ENCODE measurements at places on chromosomes 3 and 15.

GRCh38 chr3:54891540-54891897, 36.3 kb downstream of the LRTM1 start:
- DNase-seq, result peak; percentile 4

- DNase-seq, result peak; percentile 62
Measured at GRCh38 chr15:25738171-25738965, 124.8 kb downstream of the ATP10A start.

- DNase-seq, result no peak
Measured at GRCh38 chr3:2579206-2579605, 480.5 kb downstream of the CNTN4 start.

DNA sequence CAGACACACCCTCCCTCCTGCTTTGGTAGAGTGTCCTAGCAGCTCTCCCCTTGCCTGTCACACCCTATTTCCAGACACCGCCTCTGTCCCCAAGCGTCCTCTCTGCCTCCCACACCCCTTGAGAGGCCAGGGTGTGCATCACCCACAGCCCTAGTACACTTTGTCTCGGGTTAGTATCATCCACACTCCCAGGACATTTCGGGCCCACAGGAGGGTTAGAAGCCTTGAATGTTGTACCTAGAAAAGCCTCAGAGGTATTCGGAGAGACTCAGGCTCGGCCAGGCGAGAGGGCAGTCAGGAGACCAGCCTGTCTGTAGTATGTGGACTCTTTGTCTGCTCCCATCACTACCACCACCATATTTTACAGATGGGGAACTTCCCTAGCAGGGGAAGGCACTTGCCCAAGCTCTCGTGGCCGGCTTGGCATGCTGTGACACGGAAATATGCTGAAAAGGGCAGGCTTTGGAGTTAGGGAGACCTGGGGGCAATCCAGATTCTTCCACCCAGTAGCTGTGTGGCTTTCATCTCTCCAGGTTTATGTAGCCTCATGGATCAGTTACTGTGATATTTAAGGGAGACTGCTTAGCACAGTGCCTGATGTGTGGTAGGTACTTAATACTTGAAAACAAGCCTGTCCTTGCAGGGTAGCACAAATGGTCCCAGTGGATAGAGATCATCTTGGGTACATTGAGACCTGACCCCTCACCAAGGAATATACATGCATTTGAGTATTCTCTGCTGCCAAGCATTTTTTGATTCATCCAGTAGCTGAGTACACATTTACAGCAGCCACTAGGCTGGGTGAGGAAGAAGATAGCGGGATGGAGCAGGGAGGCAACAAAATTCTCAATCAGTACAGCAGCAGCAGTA, 1.4 kb downstream of the TMEM43 start:
- DNase-seq, result no peak

DNA sequence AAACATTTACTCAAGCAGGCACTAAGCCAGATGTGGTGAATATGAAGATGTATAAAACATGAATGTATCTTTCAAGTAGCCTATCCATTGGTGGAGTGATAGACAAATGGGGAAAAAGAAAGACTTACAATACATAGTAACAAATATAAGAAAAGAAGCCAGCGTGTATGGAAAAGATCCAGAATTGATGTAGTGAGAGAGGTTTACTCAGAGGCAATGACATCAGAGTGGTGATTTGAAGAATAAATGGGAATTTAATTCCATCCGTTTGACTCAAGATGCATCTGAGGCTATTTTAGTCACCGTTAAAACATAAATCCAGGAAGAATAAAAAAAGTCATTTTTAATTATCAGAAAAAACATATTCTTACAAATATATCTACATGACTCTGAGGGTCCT, 162.6 kb downstream of the IL1RAP start:
- no peak for DNase-seq

DNA sequence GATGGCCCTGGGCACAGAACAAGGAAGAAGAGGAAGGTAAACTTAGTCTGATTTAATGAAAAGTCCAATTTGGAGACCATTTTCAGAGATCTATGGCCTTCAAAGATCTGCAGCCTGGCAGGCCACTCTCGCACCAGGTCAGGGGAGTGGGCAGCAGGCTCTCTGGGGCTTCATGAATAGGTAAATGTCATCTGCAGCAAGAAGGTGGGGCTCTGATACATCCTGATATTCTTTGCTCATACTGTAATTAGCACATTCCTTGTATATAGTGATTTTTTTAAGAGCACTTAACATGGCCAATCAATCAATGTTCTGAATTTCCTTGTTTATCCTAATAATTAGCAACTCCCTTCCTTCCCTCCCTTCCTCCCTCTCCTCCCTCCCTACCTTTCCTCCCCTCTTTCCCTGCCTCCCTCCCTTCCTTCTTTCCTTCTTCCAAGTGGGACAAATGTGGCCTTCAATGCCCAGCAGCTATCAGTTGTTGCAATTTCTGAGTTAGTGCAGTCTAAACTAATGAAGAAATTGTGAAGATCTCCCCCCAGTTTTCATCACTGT, 86.0 kb upstream of the LIMD1 start:
- DNase-seq, result no peak

GRCh38 chr3:13032206-13032605, 41.0 kb downstream of the IQSEC1 start:
- no peak for DNase-seq

DNA sequence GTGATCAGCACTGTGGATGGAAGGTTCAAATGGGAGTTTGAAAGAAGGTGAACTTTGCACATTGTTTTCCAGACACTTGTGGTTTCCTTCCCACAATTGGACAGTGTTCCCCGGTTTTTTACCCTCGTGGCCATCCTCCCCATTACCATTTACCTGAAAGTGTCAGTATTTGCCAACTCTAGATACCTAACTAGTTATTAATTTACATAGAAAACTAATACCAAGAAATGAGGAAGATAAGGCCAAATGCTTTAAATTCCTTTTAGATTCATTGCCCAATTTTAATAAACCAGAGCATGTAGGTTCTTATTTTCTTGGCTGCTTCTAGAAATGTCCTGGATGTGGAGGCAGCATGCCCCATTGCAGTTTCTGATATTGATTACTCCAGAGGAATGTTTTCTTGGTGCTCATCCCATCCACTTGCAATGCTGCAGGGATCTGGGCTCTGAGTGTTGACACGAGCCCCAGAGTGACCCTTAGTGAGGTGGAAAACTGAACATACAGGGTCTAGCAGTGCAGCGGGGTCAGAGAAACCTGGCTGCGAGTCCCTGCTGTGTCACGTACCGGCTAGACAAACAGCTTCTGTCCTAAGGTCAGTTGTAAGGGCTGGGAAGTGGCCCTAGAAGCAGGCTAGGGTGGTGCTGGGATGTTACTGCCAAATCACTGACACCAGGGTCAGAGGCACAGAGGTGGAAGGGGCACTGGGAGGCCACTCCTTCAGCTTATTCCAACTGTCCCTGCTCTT, 23.5 kb downstream of the LSM3 start:
- DNase-seq, result no peak

DNA sequence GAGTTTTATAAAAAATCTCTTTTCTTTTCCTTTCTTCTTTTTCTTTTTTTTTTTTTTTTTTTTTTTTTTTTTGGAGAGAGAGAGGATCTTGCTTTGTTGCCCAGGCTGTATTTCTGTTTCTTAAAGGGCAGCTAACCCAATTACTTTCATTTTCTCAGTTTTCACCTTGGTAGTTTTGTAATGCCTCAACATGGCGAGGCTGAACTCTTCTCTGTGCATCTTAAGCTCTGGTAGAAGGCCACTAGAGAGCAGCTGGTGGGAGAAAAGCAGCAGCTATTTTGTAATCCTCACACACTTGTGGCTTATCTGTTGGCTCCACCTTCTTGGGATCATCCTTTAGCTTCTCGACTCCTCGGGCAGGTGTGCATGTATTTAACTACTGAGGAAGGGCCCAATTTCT, 152.2 kb upstream of the MEIS2 start:
- no peak for DNase-seq

- no peak for DNase-seq
Measured at GRCh38 chr3:114270019-114270418, 23.8 kb upstream of the TIGIT start.

DNA sequence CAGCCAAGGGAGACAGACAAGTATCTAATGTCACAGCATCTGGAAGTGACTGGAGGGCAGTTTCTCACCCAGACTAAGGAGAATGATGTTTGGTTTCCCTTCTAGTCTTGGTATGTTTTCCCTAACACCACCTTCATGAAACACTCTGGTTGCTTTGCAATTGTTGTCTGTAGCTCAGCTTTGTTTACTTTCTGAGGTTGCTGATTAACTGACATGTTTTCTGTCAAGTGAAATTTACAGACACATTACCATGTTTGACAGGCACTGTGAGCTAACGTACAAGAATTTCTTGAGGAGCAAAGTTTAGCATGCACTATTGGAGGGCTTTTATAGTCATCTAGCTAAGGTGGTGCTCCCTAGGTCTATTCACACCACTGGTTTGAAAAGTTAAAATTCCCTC, 131.6 kb upstream of the NECTIN3 start:
- no peak for DNase-seq

GRCh38 chr15:47988564-47988963, 132.2 kb upstream of the SLC24A5 start:
- no peak for DNase-seq

DNA sequence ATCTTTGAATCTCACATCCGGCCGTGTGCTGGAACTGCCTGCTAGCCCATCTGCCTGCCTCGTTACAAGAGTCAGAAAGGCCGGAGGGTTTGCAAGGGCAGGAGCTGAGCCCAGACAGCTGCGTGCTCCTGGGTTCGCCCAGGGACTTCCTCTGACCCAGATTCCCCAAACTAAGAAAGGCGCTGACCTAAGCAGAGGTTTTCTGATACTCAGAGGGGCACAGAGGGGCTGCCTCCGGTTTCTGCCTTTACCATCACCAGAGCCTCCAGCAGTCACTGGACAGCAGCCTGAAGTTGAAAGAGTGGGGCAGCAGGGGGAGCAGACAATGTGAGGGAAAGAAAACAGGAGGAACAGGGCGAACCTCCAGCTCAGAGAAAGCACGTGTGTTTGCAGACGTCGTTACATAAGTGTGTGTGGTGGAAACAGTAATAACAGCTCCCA, 33.4 kb upstream of the RAD18 start:
- no peak for DNase-seq
